Panc1 (cell line): ENCODE measurements at places on chromosomes 4 and X. TPM values are rescaled to one million over a fixed set of nuclear protein-coding genes. Genes with fewer than 3 reads are reported as not detected.

GRCh38 chr4:52611030-52611555, 48.0 kb downstream of the USP46 start:
- no peak for DNase-seq

UTP14A gene
- 64.2 TPM for total RNA-seq

GRCh38 chr4:56040842-56041241, 92.1 kb downstream of the CEP135 start:
- DNase-seq = no peak

DNA sequence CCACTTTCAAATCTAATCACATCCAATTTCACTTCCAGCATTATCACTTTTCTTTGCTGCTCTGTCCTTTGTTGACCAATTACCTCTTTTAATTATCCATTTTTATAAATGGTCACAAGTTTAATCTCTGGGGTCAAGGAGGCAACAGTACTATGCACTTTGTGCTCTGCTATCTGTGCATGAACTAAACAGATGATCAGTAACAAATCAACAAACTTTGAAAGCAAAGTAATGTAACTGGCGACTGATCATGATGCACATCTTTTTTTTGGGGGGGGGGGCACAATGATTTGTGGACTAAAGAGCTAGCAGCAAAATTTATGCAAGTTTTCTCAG, 1.5 kb upstream of the SEC31A start:
- no peak for DNase-seq

GRCh38 chr4:5958199-5958735, 60.0 kb downstream of the C4orf50 start:
- DNase-seq = no peak

DNA sequence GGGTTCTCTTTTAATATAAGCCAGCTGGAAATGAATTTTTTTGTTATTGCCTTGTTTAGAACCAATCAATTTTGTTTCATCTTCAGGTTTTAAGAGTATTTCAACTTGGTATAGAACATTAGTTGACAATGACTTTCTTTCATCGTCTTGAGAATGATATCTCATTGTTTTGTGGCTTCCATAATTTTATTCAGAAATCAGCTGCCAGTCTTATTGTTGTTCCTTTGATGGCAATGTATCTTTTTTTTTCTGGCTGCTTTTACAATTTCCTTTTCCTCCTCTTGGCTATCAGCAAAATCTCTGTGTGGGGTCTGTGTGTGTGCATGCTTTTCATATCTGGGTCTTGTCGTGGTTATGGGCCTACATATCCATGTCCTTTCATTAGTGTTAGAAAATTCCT, 1536.4 kb upstream of the TENM3 start:
- no peak for DNase-seq

DNA sequence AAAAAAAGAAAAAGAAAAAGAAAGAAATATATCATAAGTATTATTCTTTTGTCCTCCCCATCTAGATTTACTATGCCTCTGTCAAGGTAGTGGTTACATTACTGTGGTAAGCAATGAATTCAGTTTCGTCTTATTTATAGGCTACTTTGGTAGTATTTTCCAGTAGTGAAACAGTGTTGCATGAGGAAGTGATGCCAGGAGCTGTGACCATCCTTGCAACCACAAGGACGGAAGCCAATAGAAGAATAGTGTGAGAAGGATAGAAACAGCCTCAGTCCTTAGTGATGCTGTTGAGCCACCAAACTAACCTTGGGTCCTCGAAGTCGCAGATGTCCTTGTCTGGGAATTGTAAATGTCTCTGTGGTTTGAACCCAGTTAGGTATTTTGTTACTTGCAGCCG, 328.5 kb downstream of the PPP3CA start:
- no peak for DNase-seq

MCF2 gene
- 0.31 TPM for total RNA-seq

GRCh38 chr4:4524364-4524763, 17.5 kb downstream of the STX18 start:
- no peak for DNase-seq

DNA sequence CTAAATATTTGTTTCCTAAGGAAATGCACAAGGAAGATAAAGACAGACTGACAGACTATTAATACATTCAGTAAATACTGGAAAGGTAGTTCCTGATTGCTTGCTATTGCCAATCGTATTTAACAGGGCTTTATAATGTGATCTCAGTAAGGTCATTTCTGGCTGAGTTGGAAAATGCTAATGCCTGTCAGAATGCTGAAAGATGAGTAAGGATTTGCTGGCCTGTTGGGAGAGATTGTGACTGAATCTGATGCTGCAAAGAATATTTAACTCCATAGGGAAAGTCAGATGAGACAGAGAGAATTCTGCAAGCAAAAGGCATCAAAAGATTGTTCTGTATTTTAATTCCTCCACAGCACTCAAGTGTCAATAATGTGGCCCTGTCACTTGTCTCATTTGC, 169.0 kb downstream of the BEND2 start:
- no peak for DNase-seq

- no peak for DNase-seq
Measured at GRCh38 chr4:94523617-94524016, 71.9 kb downstream of the PDLIM5 start.

ATP1B4 gene
- not detected for total RNA-seq

CLNK gene
- not detected for total RNA-seq

DNA sequence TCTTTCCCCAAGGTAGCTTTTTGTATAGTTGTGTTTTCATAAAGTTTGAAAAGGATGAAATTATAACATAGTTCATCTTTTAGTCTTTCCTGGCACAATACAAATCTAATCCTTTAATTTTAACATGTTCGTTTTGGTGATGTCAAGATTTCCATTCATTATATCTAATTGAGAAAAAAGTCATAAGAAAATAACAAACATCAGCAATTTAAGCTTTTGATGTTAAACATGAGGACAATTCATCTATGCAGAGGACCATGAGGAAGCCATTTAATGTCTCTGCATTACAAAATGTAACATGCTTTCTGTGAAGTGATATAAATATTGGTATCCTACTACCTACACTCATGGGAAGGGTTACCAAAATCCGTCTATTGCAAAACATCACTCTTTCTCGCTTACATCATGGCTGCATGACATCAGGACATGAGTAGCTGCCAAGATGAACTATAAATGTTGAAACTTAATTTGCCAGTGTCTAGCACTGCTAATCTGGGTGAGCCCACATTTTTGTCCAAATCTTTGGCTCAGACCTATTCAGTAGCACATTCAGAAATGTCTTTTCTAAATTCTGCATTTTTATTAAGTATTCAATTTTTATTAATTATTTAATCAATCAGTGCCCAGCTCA, 9.5 kb downstream of the EPGN start:
- no peak for DNase-seq
